ENCODE measurements at places on chromosomes 7 and 10.

- DNase-seq: no peak
Measured at GRCh38 chr10:47058961-47059391, 147.7 kb downstream of the PTPN20 start.

GRCh38 chr10:64682043-64682442 lies 1160.8 kb downstream of the REEP3 start:
- no peak for DNase-seq

GRCh38 chr7:41692251-41692650 lies 10.6 kb downstream of the INHBA start:
- DNase-seq: no peak

GRCh38 chr10:113094114-113094486 lies 144.1 kb downstream of the TCF7L2 start:
- DNase-seq: peak; percentile 38

GRCh38 chr7:141228482-141228881 lies 154.6 kb downstream of the TMEM178B start:
- DNase-seq: no peak

- no peak for DNase-seq
Measured at GRCh38 chr7:77960336-77960735, 161.8 kb downstream of the PHTF2 start.

DNA sequence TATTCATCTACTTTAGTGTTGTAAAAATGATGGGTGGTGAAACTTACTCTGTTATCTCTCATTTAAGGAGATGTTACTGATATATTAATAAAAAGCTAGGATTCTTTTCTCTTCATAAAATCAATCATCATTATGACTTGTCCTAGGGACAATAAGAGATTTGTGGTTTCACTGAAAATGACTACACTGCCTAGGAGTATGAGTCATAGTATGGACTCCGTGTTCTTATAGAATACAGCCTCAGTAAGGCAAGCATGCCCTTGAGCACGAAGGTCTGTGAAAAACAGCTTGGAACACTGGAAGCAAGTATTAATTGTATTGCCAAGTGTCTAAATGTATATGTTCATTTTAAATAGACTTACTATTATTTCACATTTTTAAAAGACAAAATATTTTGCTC lies 749.2 kb upstream of the PCDH15 start:
- no peak for DNase-seq

GRCh38 chr10:2425320-2425719 lies 642.0 kb upstream of the PFKP start:
- no peak for DNase-seq

DNA sequence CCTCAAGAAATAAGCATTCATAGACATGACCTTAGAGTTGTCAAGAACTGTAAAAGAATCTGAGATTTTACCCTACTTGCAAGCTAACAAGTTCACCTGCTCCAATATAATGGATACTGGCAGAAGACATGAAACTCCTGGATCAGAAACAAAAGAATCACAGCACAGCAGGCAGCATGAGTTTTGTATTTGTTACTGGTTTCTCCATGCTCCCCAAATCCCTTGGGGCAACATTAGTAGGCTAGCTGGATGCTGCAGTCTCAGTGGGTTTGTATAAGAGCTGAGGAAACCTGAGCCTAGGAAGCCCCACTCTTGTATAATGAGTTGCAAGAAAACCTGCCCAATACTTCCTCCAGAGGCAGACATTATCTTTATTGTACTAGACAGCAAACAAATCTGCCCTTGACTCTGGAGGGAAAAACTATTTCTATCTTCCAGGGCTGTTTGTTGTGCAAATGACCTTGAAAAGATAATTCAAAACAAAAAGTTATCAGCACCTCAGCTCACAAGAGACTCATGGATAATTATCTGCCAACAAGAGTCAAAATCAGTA lies 64.8 kb downstream of the ABLIM1 start:
- no peak for DNase-seq

DNA sequence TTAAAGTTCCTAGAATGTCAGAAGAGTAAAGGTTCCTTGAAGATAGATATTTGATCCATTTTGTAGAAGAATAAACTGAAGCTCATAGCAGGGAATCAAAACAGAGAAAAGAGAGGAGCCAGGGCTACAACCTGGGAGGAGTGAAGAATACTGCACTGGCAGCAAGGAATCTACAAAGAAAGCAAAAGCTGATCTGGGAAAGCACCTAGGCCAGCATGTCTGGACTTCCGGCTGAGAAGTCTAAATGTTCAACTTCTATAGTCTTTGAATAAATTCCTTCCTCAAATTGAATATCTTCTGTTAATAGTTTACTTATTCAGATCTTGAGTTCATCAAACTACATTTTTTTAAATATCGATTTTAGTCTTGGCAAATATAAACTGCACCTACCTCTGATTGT lies 78.2 kb downstream of the VPS41 start:
- no peak for DNase-seq

DNA sequence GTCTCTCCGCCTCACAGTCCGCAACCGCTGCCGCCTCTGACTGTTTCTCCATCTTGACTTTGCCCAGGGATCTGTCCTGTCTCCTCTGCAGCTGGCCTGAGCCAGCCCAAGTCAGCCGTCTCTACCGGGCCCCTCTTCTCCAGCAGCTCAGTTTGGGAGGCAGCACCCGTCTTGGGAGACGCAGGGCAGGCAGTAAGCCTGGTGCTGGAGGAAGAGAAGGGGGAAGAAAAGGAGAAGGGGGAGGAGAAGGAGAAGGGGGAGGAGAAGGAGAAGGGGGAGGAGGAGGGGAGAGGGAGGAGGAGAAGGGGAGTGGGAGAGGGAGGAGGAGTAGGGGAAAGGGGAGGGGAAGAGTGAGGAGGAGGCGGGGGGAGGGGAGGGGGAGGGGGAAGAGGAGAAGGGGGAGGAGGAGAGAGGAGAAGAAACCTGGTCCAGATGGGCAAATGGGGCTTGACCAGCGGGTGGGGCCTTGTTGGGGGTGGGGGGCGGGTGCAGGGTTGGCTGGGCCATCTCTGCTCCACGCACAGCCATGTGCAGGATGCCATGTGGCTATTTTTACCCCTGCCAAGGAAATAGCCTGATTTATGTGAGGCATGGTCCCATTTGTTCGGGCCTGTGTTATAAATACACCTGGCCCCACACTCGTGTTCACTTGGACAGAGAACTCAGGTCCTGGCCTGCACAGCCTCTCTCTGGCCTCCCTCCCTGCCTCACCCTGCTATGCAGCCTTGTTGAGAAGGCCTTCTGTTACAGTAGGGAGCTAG lies 35.9 kb upstream of the FZD9 start:
- DNase-seq: no peak

- DNase-seq: peak; percentile 59
Measured at GRCh38 chr7:74093671-74094223, 10.1 kb downstream of the LIMK1 start.

- no peak for DNase-seq
Measured at GRCh38 chr10:78515038-78515872, 481.6 kb downstream of the RPS24 start.

- no peak for DNase-seq
Measured at GRCh38 chr10:13627459-13628310, 40.9 kb downstream of the PRPF18 start.

GRCh38 chr10:90965720-90966119 lies 44.8 kb upstream of the ANKRD1 start:
- no peak for DNase-seq
